ENCODE measurements at places on chromosomes 1 and 21.
A peak's percentile ranks its signal among the peaks of the same experiment; 100 is the strongest.

GRCh38 chr1:237140986-237141385, 99.0 kb downstream of the RYR2 start:
- no peak for DNase-seq

- DNase-seq = no peak
Observed at GRCh38 chr1:243705585-243705984, 144.5 kb downstream of the AKT3 start.

GRCh38 chr1:203321273-203322052, 16.1 kb downstream of the BTG2 start:
- no peak for DNase-seq

GRCh38 chr1:106185089-106185488, 871.4 kb upstream of the PRMT6 start:
- no peak for DNase-seq

- peak; percentile 40 for DNase-seq
Observed at GRCh38 chr1:158117854-158118704, 62.6 kb upstream of the CD1D start.

DNA sequence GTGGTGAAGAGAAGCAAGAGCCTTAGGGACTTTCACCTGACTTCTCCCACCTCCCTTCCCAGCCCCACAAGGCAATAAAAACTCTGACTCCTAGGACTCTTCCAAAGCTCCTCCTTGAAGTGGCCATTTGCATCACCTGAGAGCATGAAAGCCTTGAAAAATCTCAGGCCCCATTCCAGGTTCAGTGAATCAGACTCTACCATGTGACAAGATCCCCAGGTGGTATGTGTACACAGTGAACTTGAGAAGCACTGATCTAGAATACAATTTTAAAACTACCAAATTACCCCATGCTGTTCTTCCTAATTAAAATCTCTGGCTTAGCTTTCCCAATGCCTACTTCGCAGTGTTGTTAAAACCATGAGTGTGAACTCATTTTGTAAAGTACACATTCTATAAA, 195.1 kb upstream of the SAMSN1 start:
- DNase-seq = no peak

- DNase-seq = no peak
Observed at GRCh38 chr1:115865704-115866380, 24.9 kb upstream of the NHLH2 start.

GRCh38 chr1:152398812-152399698, 15.0 kb downstream of the CRNN start:
- DNase-seq = peak; percentile 22

DNA sequence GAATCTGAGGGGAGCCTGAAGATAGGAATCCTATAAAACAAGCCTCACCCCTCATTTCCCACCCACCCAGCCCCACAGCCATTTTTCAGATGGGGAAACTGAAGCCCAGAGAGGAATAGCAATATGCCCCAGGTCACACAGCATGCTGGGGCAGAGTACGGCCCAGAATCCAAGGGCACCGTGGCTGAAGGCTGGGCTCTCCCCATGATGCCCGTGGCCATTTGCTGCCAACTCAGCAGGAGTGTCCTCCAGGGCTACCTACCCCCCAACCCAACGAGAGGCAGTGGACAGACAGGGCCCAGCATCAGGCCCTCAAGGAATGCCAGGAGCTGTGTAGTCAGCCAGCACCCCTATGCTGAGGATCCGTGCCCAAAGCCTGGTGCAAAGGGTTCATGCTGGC, 8.5 kb downstream of the COL16A1 start:
- DNase-seq = no peak

GRCh38 chr1:242435200-242435599, 89.3 kb downstream of the PLD5 start:
- DNase-seq = no peak

DNA sequence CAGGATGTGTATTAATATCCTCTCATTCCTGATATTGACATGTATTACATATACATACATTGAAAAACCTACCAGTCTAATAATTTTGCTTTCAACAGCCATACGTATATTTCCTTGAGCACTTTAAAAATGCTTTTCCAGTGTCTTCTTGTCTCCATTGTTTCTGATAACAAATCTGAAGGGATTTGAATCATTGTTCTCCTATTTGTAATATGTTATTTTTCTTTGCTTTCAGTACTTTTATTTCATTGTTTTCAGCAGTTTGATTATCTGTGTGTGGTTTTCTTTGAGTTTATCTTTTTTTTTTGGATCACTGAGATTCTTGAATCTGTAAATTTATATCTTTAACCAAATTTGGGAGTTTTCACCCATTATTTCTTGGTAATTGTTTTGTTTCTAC, 65.3 kb downstream of the RABGAP1L start:
- DNase-seq = no peak

Measured in activated naive CD4-positive, alpha-beta T cell treated with anti-CD3 and anti-CD28 coated beads for 36 hours (primary cell).